ENCODE measurements at places on chromosomes 6 and 20. TPM values are rescaled to one million over a fixed set of nuclear protein-coding genes. Genes with fewer than 3 reads are reported as not detected.
A peak's percentile ranks its signal among the peaks of the same experiment; 100 is the strongest.

Gene MATN4
- total RNA-seq = 0.23 TPM

Gene FKBP1C
- 0.17 TPM for total RNA-seq

Gene ROS1
- 53.4 TPM for total RNA-seq

- peak; percentile 78 for DNase-seq
Observed at GRCh38 chr6:26311012-26311384, 54.0 kb upstream of the BTN3A2 start.

Gene GTSF1L
- not detected for total RNA-seq

- no peak for DNase-seq
Observed at GRCh38 chr6:53536561-53536960, 8.3 kb downstream of the GCLC start.

Gene CST7
- not detected for total RNA-seq

Gene TMEM14A
- total RNA-seq = 50.6 TPM

DNA sequence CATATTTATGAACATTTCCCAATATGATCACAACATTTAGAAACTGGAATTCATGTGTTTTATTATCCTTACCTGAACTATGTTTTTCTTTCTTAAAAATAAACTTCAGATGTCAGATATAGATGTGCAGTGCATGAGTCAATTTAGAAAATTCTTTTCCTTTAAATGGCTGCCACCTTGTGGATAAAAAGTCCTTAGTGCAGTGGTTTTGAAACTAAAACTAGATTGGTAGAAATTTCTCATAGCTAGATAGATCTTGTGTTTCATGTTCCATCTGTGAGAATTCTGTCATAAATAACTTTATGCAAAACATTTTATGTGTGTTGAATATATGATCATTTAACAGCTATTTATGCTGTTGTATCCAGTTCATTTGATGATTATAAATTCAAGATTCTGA is 134.9 kb downstream of the KLHL32 start:
- peak; percentile 23 for DNase-seq

GRCh38 chr20:41344938-41345728 is 4.5 kb downstream of the LPIN3 start:
- peak; percentile 42 for DNase-seq

Data from LHCN-M2 (cell line).